Left lung (tissue), 14 donors: ENCODE measurements at places on chromosomes 16 and 17. TPM values are rescaled to one million over a fixed set of nuclear protein-coding genes. Genes with fewer than 3 reads are reported as not detected.

Gene OTOA
- total RNA-seq, result 1.1 TPM

Gene KRTAP2-3
- total RNA-seq, result 1.2 TPM

Gene CHST6
- 3.9 TPM for total RNA-seq

Gene CACNG1
- not detected for total RNA-seq

Gene UBTF
- 66.9 TPM for total RNA-seq

Gene YBX2
- total RNA-seq, result 0.67 TPM

Gene ASPHD1
- total RNA-seq, result 15.6 TPM

Gene OTOP3
- total RNA-seq, result not detected

Gene GUCY2D
- 3.4 TPM for total RNA-seq

Gene SHCBP1
- total RNA-seq, result 8.6 TPM

Gene TEX14
- total RNA-seq, result 0.47 TPM

Gene KCNJ12
- total RNA-seq, result 3.0 TPM

Gene LCAT
- total RNA-seq, result 27.5 TPM

Gene PSMD7
- 50.8 TPM for total RNA-seq

Gene FBXW10B
- total RNA-seq, result 1.5 TPM

Gene OR4D1
- total RNA-seq, result not detected

Gene GLOD4
- 47.5 TPM for total RNA-seq

Gene CYBC1
- total RNA-seq, result 116 TPM

Gene SCGB1C2
- not detected for total RNA-seq

Gene ELMO3
- 14.8 TPM for total RNA-seq

Gene UMOD
- not detected for total RNA-seq

Gene CD79B
- total RNA-seq, result 3.5 TPM

Gene CDH8
- total RNA-seq, result 0.17 TPM

Gene SLC25A19
- 29.7 TPM for total RNA-seq

Gene ZACN
- 0.12 TPM for total RNA-seq

Gene CA4
- 35.7 TPM for total RNA-seq

Gene SPATA32
- total RNA-seq, result not detected

Gene PDILT
- total RNA-seq, result not detected

Gene HASPIN
- 1.9 TPM for total RNA-seq

Gene KRT40
- not detected for total RNA-seq

Gene NR1D1
- total RNA-seq, result 6.5 TPM

Gene CEP131
- total RNA-seq, result 7.7 TPM

Gene IRF8
- 24.4 TPM for total RNA-seq

Gene CDK3
- 5.4 TPM for total RNA-seq

Gene TPSB2
- 55.5 TPM for total RNA-seq

Gene CDRT15
- total RNA-seq, result not detected

Gene MYO18A
- total RNA-seq, result 58.3 TPM

Gene ITGAL
- 60.2 TPM for total RNA-seq

Gene CHD3
- total RNA-seq, result 118 TPM

Gene KRTAP3-1
- not detected for total RNA-seq

Gene PIRT
- total RNA-seq, result not detected

Gene TEKT5
- total RNA-seq, result not detected

Gene GINS2
- 4.2 TPM for total RNA-seq

Gene ALOX15B
- 112 TPM for total RNA-seq

Gene ABCA3
- total RNA-seq, result 334 TPM

Gene RAD51C
- total RNA-seq, result 21.6 TPM

Gene DERL2
- total RNA-seq, result 79.1 TPM

Gene NKIRAS2
- 32.3 TPM for total RNA-seq

Gene TP53TG3B
- total RNA-seq, result not detected

Gene FBXO39
- total RNA-seq, result not detected

Gene VAT1L
- total RNA-seq, result 0.26 TPM

Gene MYH11
- total RNA-seq, result 47.3 TPM

Gene TAC4
- total RNA-seq, result not detected

Gene CUEDC1
- total RNA-seq, result 44.1 TPM

Gene OR1F1
- total RNA-seq, result not detected

Gene DYNLRB2
- total RNA-seq, result 5.3 TPM

Gene PRSS27
- 0.45 TPM for total RNA-seq

Gene GCGR
- not detected for total RNA-seq

Gene PSMB10
- total RNA-seq, result 76.8 TPM
